ENCODE measurements at places on chromosomes 6 and 20.

DNA sequence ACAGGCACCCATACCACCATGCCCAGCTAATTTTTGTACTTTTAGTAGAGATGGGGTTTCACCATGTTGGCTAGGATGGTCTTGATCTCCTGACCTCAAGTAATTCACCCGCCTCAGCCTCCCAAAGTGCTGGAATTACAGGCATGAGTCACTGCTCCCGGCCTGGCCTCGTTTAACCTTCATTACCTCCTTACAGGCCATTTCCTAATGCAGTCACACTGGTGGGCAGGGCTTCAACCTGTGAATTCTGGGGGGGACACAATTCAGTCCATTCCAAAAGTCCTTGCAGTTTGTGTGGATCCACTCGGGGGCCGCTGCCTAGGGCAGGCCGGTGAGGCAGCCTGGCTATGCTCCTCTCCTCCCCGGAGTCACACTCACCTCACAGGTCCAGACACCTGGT, 112.4 kb upstream of the SNX9 start:
- DNase-seq = no peak

- peak; percentile 11 for DNase-seq
Observed at GRCh38 chr20:17504898-17505635, 26.1 kb downstream of the BFSP1 start.

DNA sequence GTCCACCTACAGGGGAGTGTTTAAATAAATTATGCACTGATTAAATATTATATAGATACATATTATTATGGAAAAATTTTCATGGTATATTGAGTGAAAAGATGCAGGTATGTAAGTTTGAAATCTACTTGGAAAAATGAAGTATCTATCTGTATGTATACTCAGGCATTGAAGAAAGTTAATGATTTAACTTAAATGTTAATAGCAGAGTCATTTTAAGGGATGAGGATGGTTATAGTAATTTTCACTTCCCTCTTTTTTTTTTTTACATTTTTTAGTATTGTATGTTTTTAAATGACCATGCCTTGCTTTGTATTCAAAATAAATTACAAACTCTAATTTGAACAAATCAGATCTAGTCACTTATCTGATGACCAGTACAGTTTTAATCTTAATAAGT, 43.2 kb upstream of the NOTCH4 start:
- DNase-seq = no peak

DNA sequence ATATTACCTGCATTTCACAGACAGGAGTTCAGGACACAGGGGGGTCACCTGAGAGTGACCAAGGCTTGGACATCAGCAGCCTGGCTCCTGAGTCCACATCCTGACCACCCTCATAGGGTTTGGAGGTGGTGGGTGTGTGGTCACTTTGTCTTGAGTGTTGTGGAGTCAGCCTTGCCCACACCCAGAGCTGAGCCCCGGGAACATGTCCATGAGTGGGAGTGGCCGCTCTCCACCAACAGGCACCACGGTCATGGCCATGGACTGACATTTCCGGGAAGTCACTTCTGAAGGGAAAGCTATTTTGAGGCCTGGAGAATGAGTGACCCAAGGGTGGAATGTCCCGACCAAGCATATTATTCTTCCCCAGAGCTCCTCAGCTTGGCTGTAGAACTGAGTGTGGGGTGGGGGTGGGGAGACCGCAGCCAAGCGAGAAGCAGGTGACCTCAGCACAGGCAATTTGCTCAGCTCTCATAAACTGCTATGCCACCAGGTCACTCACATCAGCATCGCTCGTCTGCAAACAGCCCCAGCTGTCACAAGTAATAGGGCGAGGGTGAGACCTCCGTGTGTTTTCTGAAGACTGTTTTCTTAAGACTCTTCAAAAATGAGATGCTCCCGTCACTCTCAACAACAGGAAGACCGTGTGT, 348.6 kb upstream of the CDH4 start:
- no peak for DNase-seq

DNA sequence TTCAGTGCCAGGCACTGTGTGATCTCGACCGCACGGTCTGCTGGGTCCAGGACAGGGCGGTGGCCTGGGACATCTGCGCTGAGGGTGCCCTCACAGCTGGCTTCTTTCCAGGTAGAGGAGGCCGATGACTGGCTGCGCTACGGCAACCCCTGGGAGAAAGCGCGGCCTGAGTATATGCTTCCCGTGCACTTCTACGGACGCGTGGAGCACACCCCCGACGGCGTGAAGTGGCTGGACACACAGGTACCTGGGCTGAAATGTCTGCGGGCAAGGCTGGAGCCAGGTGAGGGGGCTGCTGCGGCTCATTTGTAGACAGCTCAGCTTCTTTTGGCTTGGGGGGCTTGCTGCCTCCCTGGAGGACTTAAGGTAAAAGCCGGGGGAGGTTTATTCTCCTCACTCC, 26.6 kb downstream of the PYGB start:
- no peak for DNase-seq

DNA sequence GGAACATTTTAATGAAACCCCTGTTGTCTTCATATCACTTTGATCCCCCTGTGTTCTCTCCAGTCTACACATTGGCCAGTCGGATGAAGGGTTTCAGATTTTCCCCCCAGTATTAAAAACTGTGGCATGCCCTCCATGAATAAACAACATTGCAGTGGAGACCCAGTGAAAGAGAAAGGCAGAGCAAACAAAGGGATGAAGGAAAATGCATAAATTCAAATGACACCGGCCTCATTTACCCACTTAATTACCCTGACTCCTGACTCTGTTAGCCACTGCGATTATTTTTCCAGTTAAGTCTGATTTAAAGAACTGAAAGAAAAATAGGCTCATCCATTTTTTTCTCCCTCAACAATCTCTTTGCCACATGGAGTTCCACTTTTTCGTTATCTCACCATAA, 569.2 kb downstream of the TFAP2B start:
- no peak for DNase-seq

DNA sequence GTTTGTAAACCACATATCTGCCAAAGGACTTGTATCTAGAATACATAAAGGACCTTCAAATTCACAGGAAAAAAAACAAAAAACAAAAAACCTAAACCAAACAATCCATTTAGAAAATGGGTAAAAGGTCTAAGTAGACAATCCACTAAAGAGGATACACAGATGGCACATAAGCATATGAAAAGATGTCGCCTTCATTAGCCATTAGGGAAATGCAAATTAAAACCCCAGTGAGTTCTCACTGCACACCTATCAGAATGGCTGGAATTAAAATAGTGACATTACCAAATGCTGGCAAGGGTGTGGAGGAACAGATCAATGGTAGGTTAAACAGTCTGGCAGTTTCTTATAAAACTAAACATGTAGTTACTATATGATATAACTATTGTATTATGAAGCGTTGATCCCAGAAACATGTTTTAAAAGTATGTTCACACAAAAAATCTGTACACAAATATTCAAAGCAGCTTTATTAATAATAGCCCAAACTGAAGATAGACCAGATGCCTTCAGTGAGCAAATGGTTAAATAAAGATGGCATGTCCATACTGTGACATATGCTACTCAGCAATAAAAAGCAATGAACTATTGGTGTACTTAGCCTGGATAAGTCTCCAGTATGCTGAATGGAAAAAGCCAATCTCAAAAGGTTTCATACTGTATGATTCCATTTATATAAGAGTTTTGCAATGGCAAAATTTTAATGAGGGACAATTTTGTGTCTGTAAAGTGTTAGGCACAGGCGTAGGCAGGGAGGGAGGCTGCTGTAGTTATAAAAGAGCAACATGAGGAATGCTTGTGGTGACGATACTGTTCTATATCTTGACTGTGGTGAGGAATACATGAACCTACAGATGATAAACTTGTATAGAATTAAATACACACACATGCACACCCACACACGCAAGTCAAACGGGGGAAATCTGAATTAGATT, 43.9 kb downstream of the PLCB1 start:
- DNase-seq = no peak

GRCh38 chr6:108168501-108169463, 3.0 kb downstream of the NR2E1 start:
- peak; percentile 42 for DNase-seq

DNA sequence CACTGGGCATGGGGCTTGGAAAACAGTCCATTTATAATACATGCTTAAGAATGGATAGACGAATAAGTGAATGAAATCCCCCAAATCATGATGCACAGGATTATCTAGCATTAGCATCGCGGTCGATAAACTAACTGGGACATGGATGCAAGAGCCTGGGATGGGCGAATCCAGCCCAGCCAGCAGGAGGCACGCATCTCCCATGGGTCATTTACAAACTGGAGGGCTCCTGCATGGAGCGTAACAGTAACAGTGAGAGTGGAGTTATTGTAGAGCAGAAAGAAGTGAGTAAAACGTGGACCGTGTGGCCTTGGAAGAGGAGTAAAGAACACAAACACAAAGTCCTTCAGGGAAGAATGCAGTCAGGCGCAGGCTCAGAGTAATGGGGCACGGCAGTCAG, 136.5 kb downstream of the AGPAT4 start:
- no peak for DNase-seq

- no peak for DNase-seq
Observed at GRCh38 chr20:23143098-23143497, 57.0 kb upstream of the CD93 start.

DNA sequence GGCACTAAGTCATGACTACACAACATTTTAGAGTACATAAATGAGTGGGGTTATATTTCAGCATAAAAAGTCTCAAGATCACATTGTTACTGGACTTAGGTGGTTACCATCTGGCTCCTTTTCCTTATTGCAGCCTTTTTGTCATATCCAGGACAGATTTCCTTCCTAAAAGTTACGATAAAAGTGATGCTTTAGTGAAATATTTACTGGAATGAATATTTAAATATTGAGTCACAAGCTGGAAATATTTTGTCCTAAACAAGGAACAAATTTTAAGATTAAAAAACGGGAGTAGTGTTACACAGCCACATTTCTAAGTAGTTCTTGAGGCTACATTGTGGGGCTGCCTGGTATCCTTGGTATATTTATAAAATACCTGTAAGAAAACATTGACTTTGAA, 52.2 kb downstream of the CDC40 start:
- DNase-seq = no peak

DNA sequence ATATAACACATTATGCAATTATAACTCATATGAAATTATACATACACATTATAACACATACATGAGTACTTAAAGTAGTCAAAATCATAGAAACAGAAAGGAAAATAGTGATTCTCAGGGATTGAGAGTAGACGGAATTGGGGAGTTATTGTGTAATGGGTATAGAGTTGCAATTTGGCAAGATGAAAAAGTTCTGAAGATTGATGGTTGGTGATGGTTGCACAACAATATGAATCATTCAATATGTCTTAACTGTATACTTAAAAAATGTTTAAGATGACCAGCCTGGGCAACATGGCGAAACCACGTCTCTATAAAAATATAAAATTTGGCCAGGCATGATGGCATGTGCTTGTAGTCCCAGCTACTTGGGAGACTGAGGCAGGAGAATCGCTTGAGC, 372.7 kb downstream of the CDKAL1 start:
- DNase-seq = no peak

- DNase-seq = no peak
Observed at GRCh38 chr6:11538052-11538818, 686 bp downstream of the TMEM170B start.

GRCh38 chr6:146297815-146298214, 245.8 kb upstream of the RAB32 start:
- no peak for DNase-seq

DNA sequence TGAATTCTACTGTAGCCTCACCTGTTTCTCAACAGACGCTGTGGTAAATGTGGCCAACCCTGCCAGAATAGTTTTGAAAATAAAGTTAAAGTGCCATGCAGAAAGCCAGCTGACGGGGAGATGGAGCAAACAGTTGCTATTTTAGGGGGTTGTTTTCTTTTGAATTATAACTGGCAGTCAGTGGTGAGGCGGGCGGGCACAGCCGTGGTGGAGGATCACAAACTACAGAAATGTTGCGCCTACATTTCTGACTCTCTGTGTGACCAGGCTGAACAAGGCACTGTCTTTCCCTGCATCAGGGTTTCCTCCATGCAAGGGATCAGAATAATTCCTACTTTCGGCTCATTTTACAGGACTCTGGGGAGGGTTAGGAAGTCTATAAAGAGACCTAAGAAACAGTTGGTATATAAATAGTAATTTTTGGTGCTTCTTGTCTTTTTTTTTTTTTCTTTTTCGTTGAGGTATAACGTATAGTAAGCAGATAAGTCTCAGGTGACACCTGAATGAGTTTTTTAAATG, 17.2 kb downstream of the CHMP4B start:
- DNase-seq = no peak

- no peak for DNase-seq
Observed at GRCh38 chr6:90168693-90169131, 127.9 kb downstream of the BACH2 start.

DNA sequence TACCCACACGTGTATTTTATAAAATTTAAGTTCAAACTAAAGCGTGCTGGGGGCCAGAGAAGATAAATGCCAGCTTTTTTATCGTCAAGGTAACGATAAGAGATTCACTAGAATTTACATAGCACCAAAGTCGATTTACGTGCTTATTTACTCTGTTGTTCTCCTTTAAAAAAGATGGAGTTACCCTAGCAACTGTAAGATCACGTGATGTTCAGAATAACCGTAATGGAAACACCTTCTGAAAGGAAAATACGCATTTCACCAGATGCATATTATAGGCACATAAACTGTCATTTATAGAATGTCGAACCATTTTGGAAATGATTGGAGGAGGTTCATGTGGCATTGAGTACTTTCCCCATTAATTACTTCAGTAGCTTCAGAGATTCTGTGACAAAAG, 207.6 kb downstream of the TSHZ2 start:
- DNase-seq = no peak

DNA sequence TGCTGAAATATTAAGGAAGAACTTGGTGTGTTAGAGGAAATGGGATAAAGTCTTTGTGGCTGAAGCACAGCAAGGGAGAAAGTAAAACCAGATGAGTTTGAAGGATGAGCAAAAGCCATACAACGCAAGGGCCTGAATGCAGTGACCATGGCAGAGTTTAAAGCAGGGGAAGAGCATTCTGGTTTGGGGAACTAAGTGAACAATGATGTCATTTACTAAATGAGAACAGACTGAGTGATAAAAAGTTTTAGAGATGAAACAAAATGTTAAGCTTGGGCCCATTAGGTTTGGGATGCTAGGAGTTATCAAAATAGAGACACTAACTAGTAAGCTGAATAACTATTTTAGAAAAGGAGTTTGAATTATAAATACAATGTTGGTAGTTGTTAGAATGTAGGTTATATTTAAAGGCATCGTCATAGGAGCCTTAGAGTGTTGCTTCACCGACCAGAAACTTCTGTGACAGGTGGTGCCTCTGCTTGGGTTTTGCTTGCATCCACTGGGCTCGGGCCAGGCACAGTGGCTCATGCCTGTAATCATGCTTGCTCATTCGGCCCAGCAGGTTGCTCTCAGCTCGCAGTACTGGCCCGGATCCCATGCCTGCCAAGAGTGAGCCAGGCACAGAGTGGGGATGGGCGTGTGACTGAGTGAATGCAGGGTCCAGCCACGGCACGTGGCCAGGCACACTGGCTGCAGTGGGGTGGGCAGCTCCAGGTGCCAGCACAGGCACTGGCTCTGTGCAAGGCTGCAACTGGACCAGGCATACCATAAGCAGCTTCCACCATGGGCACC, 37.4 kb upstream of the OPRM1 start:
- no peak for DNase-seq

GRCh38 chr6:163563318-163563717, 148.8 kb downstream of the QKI start:
- DNase-seq = no peak

- DNase-seq = no peak
Observed at GRCh38 chr6:4888841-4889240, 112.6 kb downstream of the CDYL start.

Measured in NCI-H1417 treated with DMSO at 0.1 percent for 48 hours (cell line).